Motor neuron (in vitro differentiated cells): ENCODE measurements at places on chromosomes 5 and 9. TPM values are rescaled to one million over a fixed set of nuclear protein-coding genes. Genes with fewer than 3 reads are reported as not detected.

The GFI1B gene
- total RNA-seq: 0.13 and 1.0 TPM in 2 replicates

The FCHO2 gene
- total RNA-seq: 8.3 and 8.6 TPM in 2 replicates

DNA sequence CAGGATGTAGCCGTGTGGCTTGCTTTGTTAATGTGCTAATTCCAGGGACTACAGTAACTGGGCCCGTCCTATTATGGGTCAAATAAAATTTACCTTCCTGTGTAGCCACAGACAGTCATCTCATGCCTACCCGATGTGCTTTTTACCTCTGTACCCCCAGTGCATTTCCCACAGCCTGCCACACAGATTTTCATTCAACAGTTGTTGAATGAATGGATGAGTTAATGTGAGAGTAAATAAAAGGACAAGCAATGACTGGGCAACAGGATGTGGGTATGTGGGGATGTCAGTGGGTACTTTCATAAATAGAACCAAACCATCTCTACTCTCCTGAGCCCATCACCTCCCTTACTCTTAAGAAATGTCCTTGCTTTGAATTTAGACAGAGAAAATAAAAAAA is 441.2 kb upstream of the ZNF462 start:
- ATAC-seq: no peak

GRCh38 chr9:97904725-97905124 is 17.6 kb downstream of the TRMO start:
- ATAC-seq: no peak

- ATAC-seq: no peak
These were observed 13.8 kb upstream of the SNX2 start for GRCh38 chr5:122761115-122761514.

DNA sequence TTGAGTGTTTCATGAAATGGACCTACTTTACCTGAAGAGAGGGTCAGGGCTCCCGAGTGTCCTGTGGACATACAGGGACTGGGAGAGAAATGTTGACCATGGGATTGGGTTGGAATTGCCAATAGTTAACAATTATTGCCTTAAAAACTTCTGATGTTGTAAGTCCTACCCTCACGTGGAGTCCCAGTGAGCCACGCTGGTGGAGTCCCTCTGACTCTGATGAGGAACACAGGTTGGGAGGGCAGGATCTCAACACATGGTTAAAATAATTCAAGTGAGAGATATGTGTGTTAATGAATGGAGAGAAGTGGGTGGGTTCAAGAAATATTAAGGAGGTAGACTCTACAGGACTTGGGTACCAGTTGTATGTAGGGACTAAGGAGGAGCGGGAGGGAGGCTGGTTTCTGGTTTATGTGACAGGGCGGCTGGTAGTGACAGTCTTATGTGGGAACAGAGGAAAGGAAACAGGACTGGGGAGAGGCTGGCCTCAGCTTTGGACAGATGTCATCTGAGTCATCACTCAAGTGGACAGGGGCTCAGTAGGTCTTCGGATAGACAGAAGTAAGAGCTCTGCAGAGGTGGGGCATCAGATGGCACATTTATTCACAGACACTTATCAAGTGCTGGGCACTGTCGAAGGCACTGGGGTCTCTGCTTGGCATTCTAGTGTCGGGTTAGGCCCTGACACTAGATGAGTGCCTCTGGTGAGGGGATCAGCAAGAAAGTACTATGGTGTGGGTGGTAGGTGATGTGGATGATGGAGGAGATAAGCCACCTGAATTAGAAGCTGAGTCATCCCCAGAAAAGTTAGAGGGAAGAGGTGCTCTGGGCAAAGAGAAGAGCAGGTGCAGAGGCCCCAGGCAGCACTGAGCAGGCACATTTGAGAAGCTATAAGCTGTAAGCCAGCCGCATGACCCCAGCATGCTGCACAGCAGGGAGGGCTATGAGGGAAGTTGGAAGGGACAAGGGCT is 27.2 kb downstream of the MAML1 start:
- ATAC-seq: no peak

GRCh38 chr5:148961261-148962199 is 101.3 kb downstream of the SH3TC2 start:
- no peak for ATAC-seq

- no peak for ATAC-seq
These were observed 88.5 kb upstream of the TXNDC8 start for GRCh38 chr9:110426052-110426709.

- no peak for ATAC-seq
These were observed 19.8 kb upstream of the NRARP start for GRCh38 chr9:137321726-137322361.
